ENCODE measurements at places on chromosomes 7 and 10. TPM values are rescaled to one million over a fixed set of nuclear protein-coding genes. Genes with fewer than 3 reads are reported as not detected.

DNA sequence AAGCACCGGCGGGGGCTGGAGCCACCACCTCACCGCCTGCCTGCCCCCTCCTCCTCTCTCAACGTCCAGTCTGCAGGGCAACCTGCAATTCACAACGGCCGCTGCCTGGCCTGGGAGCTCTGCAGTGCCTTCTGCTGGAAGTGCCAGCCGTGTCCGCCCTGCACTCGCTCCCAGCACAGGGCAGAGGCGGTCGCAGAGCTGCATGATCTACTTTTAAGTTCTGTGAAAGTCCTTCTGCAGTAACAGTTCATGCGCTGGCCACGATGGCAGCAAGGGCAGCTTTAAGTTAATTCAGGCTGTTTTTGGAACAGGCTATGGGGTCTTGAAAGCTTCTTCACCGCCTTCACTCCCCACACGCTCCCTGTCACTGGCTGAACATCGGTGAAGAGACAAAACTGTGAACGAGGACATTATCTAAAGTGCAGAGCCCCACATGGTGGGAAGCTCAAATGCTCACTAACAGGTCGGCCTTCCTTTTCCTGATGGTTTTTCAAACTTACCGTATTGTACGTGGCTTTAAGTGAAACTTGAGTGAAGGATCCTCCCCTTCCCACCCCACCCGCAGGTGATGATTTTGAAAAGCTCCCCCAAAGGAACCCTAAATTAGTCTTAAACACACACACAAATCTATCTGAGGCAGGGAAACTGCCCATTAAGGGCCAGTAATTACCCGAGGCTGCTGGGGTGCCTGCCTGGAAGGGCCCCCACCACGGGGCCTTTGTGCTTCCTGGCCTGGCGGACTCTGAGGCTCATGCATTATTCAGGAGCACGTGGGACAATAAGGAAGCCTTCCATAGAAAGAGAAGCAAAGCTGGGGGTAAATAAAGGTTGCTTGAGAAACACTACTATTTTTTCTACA lies 504.3 kb downstream of the DNAJB6 start:
- no peak for DNase-seq

ATOH7 gene
- total RNA-seq, result 0.41 TPM

GRCh38 chr7:151339651-151340382 lies 1.8 kb upstream of the NUB1 start:
- no peak for DNase-seq

DNA sequence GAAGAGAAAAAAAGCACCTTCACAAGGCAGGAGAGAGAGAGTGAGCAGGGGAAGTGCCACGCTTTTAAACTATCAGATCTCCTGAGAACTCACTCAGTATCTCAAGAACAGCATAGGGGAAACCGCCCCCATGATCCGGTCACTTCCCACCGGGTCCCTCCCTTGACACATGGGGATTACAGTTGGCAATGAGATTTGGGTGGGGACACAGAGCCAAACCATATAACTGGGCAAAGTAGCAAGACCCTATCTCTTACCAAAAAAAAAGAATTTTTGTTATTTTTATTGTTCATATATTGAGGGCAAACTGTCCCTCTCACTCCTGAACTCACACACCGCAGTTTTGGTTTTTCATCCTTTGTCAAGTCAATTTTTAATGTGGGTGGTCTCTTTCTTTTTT lies 18.2 kb upstream of the ZRANB1 start:
- no peak for DNase-seq

DNA sequence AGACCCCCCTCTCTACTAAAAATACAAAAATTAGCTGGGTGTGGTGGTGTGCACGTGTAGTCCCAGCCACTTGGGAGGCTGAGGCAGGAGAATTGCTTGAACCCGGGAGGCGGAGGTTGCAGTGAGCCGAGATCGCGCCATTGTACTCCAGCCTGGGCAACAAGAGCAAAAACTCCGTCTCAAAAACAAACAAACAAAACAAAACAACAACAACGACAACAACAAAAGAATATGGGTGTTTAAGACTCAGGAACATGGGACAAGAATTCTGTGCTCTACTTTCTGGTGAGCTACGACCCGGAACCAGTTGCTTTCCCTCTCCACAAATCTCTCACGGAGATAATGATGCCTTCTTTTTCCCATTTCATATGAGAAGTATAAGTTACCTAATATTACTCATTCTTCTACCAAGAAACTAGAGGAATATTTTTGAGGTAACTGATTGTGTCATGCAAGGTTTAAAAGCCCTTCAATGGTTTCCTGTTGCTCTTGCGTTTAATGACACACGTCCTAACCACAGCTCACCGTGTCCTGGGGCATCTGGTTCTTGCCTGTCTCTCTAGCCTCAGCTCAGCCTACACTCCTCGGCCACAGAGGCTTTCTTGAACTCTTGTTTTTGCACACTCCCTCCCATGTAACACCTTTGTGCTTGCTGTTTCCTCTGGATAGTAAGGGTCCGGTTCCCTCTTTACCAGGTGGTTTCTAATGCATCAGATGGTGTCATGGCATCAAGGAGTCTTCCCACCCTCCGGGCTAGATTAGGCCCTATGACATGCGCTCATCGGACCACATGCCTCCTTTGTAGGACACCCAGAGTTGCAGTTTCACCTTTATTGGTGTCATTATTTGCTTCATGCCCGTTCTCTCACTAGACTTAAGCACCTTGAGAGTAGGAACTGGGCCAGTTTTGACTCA lies 67.5 kb downstream of the PFKFB3 start:
- DNase-seq, result no peak

- DNase-seq, result no peak
These were observed 128.4 kb upstream of the NPVF start for GRCh38 chr7:25356534-25357151.

TMEM106B gene
- 46.5 TPM for total RNA-seq

DNA sequence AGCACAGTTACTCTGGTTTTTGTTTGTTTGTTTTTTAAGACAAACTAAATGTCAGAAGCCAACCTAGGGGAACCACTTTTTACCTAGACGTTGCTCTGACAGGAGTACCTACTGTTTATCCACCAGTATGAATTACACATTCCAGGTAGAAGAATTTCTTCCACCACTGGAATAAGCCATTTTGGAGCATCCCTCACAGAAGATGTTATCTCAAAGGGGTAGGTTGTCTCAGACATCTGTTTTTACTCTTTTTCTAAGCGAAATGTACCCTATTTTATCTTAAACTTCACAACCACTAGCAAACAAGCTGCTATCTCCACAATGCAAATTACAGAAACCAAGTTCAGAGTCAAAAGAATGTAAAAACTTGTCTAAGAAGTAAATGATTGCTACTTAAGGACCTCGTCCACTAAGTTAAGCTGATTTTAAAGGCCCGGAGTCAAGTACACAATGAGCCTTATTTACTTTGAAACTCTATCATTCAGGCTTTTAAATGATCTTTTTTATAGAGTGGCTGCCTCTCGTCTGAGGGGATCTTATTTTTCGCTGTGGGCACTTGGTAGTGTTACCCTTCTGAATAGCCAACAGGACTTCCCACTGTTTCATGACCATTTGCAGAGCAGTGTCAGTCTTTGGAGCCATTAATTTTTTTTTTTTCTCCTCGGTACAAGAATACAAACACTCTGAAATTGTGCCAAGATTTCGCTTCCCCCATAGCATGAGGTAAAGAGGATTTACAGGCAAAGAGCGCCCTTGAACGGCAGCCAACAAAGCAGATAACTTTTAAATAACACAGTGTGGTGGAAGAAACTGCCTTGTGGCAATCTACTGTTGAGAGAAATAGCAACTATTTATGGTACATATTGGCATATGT lies 15.7 kb upstream of the ARMC3 start:
- no peak for DNase-seq

PROSER2 gene
- 0.41 TPM for total RNA-seq

All from frontal cortex (tissue), 4 donors.